ENCODE measurements at places on chromosomes 12 and 14.

DNA sequence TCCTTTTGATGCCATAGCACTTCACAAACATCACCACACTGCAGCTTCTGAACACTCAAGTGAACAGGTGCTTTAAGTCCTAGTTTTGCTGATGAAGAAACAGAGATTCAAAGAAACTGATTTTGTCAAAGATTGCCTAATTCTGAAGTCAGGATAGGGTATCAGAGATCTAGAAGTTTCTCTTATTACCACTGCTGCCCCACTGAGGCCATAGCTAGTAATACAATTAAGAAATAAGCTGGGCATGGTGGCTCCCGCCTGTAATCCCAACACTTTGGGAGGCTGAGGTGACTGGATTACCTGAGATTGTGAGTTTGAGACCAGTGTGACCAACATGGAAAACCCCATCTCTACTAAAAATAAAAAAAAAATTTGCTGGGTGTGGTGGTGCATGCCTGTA, 458.3 kb upstream of the SEL1L start:
- ATAC-seq: no peak

DNA sequence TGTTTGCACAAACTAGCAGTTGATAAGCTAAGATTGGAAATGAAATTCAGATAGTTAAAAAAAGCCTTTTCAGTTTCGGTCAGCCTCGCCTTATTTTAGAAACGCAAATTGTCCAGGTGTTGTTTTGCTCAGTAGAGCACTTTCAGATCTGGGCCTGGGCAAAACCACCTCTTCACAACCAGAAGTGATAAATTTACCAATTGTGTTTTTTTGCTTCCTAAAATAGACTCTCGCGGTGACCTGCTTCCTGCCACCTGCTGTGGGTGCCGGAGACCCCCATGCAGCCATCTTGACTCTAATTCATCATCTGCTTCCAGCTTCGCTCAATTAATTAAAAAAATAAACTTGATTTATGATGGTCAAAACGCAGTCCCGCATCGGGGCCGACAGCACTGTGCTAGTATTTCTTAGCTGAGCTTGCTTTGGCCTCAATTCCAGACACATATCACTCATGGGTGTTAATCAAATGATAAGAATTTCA, 335.6 kb downstream of the TMEM121 start:
- ATAC-seq: no peak

GRCh38 chr12:65881965-65882413, 57.7 kb downstream of the HMGA2 start:
- peak; percentile 55 for ATAC-seq

- no peak for ATAC-seq
Observed at GRCh38 chr12:132444957-132445883, 44.7 kb upstream of the FBRSL1 start.

All from SK-N-SH treated with all-trans-retinoic acid at 6 μM for 48 hours (cell line).